COLO829 (cell line): ENCODE measurements at places on chromosomes 7 and 10.

DNA sequence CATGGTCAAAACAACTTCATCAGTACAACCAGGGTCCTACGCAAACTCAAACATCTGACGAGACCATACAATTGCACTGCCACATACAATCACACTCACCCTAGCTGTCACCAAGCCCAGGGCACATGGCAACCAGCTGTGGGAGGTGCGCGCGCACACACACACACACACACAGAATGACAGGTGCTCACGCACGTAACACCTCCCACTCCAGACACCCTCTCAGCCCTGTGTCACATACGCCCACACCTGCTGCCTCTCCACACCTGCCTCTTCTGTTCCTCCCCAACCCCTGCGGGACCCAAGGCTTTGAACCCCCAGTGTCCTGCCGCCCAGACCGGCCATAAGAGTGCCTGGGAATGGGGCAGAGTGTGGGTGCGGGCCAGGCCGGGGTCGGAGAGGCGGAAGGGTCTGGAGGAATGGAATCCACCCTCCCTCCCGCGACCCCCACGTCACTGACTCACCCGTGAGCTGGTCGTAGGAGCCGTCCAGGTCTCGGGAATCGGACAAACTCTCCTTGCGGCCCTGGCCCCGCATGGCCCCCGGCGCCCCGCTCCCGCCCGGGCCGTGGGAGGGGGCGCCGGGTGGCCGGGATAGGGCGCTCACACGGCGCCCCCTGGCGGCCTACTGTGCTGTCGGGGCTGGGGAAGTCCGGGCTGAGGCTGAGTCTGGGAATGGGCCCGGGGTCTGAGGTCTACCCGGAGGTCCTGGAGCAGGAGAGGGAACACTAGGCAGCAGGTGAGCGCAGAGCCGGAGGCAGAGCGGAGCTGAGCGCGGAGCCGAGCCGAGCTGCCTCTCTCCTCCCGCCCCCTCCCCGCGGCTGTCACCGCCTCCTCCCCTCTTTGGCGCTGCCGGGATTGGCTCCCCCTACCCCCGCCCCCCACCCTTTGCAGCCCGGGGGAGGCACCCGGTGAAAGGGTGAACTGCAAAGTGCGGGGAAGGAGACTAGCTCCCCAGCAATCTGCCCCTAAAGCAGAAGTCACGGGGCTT, at the start of gene KCNIP2:
Gene KCNIP2 (minus strand): TSS at position 769 of the 990 bp plus-strand sequence. CDS start 232 bp downstream, at position 537.
- DNase-seq = no peak

GRCh38 chr10:18456984-18457383, 194.4 kb downstream of the NSUN6 start:
- no peak for DNase-seq

DNA sequence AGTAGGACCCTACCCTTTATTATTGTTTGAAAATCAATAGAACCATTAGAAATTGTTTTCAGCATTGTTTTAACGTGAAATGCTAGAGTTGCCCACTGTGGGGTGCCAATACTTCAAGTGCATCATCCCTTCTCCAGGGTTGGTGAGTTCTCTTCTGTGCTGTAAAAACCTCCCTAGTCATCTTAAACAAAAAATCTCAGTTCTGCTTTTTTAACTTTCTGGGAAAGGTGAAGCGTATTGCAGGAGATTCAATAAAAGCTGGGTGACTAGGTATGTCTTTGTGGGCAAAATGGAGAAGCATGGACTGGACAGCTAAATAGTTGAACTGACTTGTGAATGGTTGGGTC, 699.1 kb downstream of the SUGCT start:
- DNase-seq = no peak

- DNase-seq = no peak
Observed at GRCh38 chr7:158488181-158488971, 99.2 kb downstream of the PTPRN2 start.

- DNase-seq = no peak
Observed at GRCh38 chr7:80145780-80146422, 11.3 kb downstream of the GNAI1 start.

DNA sequence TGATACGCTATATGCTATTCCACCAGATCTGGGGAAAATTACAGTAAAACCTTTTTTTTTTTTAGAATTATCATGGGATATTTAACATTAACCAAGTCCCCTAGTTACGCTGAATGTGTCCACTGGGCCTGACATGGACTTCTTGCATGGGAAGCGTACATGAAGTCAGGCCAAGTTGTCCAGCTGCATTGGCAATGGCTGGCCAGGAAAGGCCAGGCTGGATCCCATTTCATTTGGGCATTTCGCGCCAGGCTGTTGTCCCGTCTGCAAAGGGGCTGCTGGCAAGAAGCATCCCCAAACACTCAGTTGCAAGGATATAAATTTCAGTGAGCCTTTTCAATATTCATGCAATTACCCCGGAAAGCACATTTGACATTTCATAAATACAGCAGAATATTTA, 933.3 kb downstream of the GRID1 start:
- DNase-seq = no peak

- DNase-seq = no peak
Observed at GRCh38 chr7:101108961-101109360, 17.9 kb upstream of the SERPINE1 start.
